ENCODE measurements at places on chromosomes 1 and 21. TPM values are rescaled to one million over a fixed set of nuclear protein-coding genes. Genes with fewer than 3 reads are reported as not detected.

The TMED5 gene
- 47.0 TPM for total RNA-seq

The DMBX1 gene
- total RNA-seq: not detected

The SEC16B gene
- total RNA-seq: 4.1 TPM

The HOOK1 gene
- total RNA-seq: not detected

The AUNIP gene
- 0.09 TPM for total RNA-seq

The FCER1G gene
- not detected for total RNA-seq

The TCHH gene
- total RNA-seq: not detected

The DPT gene
- total RNA-seq: 0.86 TPM

The CELA2A gene
- total RNA-seq: not detected

Measured in bronchial smooth muscle cell (primary cell).